ENCODE measurements at places on chromosomes 12 and 14. TPM values are rescaled to one million over a fixed set of nuclear protein-coding genes. Genes with fewer than 3 reads are reported as not detected.

- no peaks in the 10 kb centered on the region for H3K36me3 ChIP-seq
- no peaks in the 10 kb centered on the region for H3K27me3 ChIP-seq
- DNase-seq: no peak
- H3K4me1 ChIP-seq: peaks cover 81% of the 10 kb centered on the region
- H3K4me3 ChIP-seq: no peak overlapping the region
- H3K27ac ChIP-seq: no peak overlapping the region
Measured at GRCh38 chr12:122094735-122095631, 16.4 kb downstream of the MLXIP start.

DNA sequence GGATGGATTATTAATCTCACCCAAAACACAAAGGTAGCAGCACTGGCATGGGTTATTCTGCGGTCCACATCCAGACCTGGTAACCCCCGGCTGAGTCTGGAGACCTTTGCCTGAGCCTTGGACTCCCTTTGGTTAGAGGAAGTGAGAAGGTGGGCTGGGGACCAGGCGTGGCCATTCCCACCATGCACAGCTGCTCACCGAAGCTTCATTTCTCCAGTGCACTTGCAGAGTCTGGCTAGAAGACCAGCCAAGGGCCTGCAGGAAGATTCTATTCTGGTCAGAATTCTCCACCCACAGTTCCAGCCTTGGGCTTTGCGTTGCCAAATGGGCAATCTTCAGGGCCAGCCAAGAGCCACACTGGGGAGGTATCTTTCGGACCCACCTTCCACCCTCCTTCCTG, 73.0 kb downstream of the LGMN start:
- peaks cover 39% of the 10 kb centered on the region for H3K4me1 ChIP-seq
- no peak overlapping the region for H3K4me3 ChIP-seq
- no peak overlapping the region for H3K27ac ChIP-seq
- no peaks in the 10 kb centered on the region for H3K27me3 ChIP-seq
- peaks cover 55% of the 10 kb centered on the region for H3K36me3 ChIP-seq

GRCh38 chr12:37547611-37548010, 769.0 kb upstream of the ALG10B start:
- no peak overlapping the region for H3K27ac ChIP-seq
- H3K36me3 ChIP-seq: no peaks in the 10 kb centered on the region
- DNase-seq: no peak
- no peaks in the 10 kb centered on the region for H3K27me3 ChIP-seq

- no peak for DNase-seq
- H3K27ac ChIP-seq: no peak overlapping the region
- H3K27me3 ChIP-seq: no peaks in the 10 kb centered on the region
- no peaks in the 10 kb centered on the region for H3K4me1 ChIP-seq
- no peaks in the 10 kb centered on the region for H3K36me3 ChIP-seq
Measured at GRCh38 chr12:13404631-13405473, 208.3 kb downstream of the EMP1 start.

Gene OR4L1
- total RNA-seq: not detected

Gene GALNT8
- total RNA-seq: 1.3 TPM

Gene TSPAN19
- not detected for total RNA-seq

Gene NOS1
- not detected for total RNA-seq

Data from CD4-positive, alpha-beta memory T cell (primary cell).